GM13977 (cell line): ENCODE measurements at places on chromosomes 13 and 19.
A peak's percentile ranks its signal among the peaks of the same experiment; 100 is the strongest.

DNA sequence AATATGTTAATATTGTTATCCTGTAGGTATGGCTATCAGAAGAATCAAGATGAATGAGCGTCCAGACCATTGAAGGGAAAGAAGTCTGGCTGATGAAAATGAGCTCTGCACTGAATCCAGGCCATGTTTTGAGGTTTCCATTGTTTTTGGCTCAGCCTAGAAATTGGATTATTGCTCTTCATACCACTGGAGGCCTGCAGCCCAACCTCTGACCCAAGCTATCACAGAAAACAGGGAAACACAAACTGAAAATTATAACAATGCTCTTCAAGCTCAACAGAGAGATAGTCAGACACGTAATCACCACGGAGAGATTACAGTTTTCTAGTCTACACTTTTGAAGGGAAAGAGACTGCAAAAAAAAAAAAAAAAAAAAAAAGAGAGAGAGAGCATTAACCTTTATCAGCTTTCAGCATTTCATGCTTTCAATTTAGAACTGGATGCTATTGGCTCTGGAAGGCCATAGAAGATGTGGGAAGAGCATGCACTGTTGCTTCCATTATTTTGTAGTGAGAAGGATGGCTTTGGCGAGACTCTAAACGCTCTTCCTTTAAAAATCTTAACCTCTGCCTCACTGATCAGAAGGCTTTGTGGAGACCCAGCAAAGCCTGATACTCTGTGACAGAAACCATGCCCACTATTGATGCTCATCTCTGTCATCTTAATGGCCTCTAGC lies 10.8 kb downstream of the EDNRB start:
- no peak for DNase-seq

DNA sequence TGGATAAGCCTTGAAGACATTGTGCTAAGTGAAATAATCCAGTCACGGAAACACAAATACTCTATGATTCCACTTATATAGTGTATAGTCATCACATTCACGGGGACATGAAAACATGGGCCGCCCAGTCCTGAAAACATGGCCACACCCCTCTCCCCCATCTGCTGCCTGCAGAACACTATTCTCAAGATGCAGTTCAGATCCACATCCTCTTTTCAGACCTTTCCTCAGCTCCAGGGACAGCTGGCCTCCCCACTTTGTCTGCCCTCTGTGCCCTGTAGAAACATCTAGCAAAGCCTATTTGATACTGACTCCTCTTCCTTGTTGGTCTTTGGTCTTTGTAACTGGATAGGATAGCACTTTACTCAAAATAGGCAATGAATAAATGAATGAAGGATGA lies 8.3 kb downstream of the RFX2 start:
- DNase-seq, result no peak

DNA sequence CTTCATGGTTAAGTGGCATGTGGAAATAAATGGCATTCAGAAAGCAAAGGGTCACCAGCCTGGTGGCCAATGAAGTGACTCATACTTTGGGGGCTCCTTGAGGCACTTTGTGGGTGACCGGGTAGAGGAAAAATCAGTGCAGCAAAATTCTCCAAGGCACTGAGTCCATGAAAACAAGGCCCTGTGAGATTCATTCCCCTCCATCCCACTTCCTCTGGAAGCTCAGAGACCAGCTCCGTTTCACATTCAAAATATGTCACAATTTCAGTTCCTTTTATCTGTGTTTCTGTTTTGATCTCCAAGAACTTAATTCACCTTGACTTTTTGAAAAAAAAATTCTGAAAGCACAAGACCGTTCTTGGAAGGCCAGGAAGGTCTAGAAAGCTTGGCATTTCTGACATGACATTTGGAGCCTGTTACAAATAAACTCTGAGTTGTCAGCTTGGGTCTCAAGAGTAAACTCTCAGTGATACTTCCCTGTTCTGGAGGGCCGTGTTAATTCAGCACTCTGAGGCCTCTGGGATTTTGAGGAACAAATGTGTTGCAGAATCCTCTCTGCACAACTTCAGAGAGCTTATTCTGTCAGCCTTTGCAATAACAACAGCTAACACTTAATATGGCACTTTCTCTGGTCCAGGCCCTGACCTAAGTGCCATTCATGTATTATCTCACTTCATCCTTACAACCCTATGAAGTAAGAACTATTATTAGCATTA lies 6.8 kb downstream of the CYSLTR2 start:
- no peak for DNase-seq

DNA sequence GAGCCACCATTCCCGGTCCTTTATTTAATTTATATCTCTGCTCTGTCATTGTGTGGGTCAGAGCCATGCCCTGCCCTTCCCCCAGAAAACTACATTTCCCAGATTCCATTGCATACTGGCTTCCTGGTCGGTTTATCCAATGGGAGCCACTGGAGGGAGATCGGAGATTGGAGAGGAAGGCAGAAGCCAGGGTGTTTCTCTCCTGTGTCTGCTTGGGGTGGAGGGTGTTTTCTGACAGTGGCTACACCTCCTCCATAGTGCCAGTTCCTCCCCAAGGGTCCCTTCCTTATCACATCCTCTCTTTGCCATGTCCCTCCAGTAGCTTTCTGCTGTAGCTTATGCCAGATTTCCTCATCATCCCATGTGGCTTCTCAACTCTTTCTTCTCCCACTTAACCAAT lies 19.0 kb downstream of the OLFM2 start:
- DNase-seq, result no peak

DNA sequence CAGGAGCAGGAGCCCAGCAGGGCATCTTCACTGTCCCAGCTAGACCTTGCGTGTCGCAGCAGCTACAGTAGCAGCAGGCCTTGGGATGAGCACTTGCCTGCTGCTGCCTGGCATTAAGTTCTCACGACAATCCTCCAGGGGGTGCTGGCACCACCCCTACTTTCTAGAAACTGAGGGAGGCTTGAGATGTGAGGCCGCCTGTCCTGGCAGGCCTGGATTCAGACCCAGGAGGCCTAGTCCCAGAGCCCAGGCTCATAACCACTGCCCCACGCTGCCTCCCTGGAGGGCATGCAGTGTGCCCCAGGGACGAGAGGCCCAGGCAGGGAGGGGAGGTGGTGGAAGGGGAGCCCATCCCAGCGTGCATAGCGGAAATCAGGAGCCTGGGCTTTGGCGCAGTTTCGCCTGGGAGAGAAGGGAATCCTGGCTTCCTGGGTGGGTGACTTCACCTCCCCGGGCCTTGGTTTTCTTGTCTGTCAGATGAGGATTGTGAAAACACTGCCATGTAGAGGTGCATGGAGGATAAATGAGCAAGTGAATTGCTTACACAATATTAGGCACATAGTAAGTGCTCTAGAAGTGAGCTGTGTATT lies 26.1 kb downstream of the PPP5C start:
- no peak for DNase-seq

DNA sequence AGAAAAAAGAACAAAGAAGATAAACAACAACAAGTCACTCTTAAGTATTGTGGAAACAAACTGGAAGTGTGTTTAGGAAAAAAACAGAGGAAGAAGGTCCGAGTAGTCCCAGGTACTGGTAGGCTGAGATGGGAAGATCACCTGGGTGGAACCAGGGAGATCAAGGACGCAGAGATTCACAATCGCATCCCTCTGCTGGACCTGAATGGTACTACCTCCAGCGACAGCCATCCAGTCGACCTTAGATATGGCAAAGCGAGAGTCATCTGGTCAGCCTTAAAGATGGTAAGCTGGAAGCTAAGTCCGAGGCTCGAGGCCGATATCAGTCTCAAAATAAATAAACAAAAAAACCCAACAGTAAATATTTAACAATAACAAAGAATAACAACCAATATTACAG lies 44.9 kb upstream of the ZNF91 start:
- no peak for DNase-seq

- no peak for DNase-seq
These were observed 376.5 kb downstream of the KLF12 start for GRCh38 chr13:73757481-73758233.

DNA sequence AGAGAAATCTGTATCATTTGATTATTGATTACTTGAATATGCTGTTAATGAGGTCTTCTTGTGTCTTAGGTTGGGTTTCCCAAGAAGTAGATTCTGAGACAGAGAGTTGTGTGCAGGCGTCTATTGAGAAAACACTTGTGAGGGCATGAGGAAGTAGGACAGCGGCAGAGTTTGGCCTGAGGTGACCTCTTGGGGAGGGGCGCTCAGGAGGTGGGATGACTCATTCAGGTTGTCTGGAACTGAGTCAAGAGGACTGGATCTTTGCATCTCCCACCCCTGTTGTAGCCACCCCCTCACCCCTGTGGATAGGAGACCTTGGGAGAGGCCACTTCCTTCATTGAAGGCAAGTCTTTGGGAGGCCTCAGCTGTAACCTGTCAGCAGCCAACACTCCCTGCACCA lies 35.2 kb upstream of the WDFY2 start:
- no peak for DNase-seq

DNA sequence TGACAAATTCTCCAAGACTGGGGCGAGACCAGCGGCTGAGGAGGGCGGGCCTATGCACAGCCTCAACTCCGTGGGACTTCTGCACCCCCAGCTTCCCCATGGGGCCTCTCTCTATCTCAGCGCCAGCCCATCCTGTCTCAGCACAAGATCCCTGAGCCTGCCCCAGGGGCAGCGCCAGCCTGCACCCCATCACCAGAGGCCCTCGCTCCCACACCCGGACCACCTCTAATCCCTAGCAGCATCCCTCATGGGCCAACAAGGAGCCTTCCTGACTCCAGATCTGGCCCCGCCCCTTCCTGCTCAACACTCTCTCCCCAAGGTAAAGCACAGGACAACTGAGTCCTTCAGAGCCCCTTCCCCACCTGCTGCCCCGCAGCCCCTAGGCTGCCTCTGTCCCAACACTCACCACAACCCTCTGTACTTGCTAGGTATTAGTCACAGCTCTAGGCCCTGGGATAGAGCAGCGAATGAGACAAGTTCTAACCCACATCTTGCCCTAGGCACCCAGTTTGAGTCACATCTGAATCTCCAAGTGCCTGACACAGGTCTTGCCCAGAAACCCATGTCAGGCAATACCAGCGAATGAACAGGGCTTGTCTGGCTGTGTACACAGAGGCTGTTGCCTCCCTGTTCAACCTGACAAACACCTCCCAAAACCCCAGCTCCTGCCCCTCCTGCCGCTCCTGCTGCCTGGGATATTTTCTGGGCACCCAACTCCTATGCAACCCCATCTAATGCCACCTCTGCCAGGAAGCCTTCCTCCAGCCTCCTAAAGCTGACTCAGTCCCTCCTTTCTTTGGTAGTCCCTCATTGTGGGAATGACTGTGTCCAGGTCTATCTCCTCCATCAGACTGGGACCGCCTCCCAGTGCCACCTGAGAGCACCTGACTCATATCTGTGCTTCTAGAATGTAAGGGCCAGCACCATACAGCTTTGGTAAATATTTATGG lies 18.6 kb downstream of the GRIK5 start:
- no peak for DNase-seq

- DNase-seq, result peak; percentile 91
These were observed at the start of gene CDKN2D for GRCh38 chr19:10568826-10569651. Gene CDKN2D, minus strand, starts transcription at chr19:10568979. Its CDS starts 326 bp downstream, at chr19:10568653.

GRCh38 chr13:95300625-95301182 lies 547 bp downstream of the ABCC4 start:
- peak; percentile 83 for DNase-seq

DNA sequence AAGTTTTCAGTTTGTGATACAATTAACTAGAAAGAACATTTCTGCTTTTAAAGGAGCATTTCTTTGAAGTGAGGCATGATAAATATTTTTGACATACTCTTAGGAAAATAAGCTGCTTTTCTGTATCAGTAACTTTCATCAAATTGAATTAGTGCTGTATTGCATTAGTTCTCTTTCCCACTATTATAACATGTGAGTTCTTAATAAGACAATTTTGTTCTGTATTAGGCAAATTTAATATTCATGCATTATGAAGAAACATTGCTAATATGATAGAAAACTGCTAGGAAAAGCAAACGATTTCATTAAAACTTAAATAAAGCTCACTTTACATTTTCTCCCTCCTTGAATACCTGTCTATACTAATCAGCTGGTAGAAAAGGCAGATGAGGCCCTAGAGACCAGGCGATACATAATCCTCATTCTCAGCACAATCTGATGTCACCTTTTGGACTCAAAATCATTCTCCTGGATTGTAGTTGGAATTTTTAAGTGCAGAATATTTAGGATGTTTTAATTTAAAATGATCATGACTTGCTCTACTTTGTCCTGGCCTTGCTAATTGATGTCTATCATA lies 1636.8 kb downstream of the PCDH9 start:
- no peak for DNase-seq

DNA sequence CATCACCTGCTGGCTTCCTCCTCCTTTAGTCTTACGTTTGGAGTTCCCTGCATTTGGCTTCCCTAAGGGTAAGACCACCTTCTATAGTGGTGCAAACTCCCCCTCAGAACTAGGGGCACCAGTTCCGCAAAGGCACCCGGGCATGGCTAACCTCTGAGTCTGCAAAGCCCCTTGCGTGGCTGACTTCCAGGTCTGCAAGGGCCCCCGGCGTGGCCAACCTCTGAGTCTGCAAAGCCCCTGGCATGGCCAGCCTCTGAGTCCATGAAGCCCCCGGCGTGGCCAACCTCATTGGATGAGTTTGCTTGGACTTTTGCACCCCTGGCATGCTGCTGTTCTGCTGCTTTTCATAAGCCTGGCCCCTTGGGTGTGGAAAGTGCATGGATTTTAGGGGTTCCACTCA lies 5.1 kb downstream of the MCF2L start:
- DNase-seq, result no peak

DNA sequence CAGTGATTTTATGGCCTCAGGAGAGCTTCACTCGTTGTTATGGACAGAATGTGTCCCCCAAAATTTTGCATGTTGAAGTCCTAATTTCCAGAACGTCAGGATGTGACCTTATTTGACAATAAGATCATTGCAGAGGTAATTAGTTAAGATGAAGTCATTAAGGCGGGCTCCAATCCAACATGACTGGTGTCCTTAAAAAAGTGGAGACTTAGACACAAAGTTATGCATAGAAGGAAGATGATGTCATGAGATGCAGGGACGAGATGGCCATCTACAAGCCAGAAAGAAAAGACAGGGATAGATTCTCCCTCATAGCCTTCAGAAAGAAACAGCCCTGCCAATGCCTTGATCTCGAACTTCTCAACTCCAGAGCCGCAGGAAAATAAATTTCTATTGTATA lies 25.8 kb upstream of the SPATA13 start:
- no peak for DNase-seq

GRCh38 chr19:29787281-29787680 lies 24.5 kb upstream of the CCNE1 start:
- no peak for DNase-seq

DNA sequence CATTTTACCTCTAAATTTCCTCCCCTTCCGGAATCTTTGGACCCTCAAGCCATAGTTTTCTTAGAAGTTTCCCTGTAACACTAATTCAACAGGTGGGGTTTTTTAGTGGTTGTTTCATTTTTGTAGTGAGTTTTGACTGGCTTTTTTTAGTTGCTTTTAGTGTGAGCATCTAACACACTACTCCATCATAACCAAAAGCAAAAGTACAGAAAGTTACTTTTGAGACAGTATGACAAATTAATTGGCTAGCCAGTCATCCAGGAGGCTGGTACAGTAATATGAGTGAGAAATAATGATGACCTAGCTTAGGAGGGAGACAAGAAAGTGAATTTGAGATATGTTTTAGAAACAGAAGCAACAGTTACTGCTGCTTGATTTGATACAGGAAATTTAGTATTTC lies 71.5 kb downstream of the DNAJC15 start:
- DNase-seq, result peak; percentile 36
